A375 (cell line): ENCODE measurements at places on chromosomes 4 and X. TPM values are rescaled to one million over a fixed set of nuclear protein-coding genes. Genes with fewer than 3 reads are reported as not detected.

KCND1 gene
- 0.30 and 0.96 TPM in 2 replicates for total RNA-seq

CT55 gene
- 0.79 and 1.1 TPM in 2 replicates for total RNA-seq

HAUS7 gene
- total RNA-seq, result 54.6 and 68.3 TPM in 2 replicates

RRH gene
- not detected in 2 replicates for total RNA-seq

BMP3 gene
- total RNA-seq, result not detected in 2 replicates

SOX3 gene
- total RNA-seq, result not detected in 2 replicates

ZNF157 gene
- total RNA-seq, result 0.04 and 0.11 TPM in 2 replicates
